Activated CD8-positive, alpha-beta memory T cell treated with anti-CD3 and anti-CD28 coated beads for 36 hours (primary cell): ENCODE measurements at places on chromosomes 2 and 18. TPM values are rescaled to one million over a fixed set of nuclear protein-coding genes. Genes with fewer than 3 reads are reported as not detected.

Gene ASTL
- total RNA-seq, result 18.1 TPM

Gene BOLL
- not detected for total RNA-seq

Gene TNFAIP6
- not detected for total RNA-seq

Gene CAPN14
- total RNA-seq, result 0.30 TPM

Gene C2orf81
- 3.8 TPM for total RNA-seq

Gene TEKT4
- not detected for total RNA-seq

Gene G6PC2
- not detected for total RNA-seq

Gene ALPP
- total RNA-seq, result not detected
